ENCODE measurements at places on chromosomes 7 and 10. TPM values are rescaled to one million over a fixed set of nuclear protein-coding genes. Genes with fewer than 3 reads are reported as not detected.

Gene NPFFR1
- total RNA-seq: not detected

Gene ADARB2
- 0.27 TPM for total RNA-seq

Gene ABLIM1
- 155 TPM for total RNA-seq

Gene LLCFC1
- not detected for total RNA-seq

Gene SLC26A4
- total RNA-seq: 2.5 TPM

Gene PTPRE
- 28.4 TPM for total RNA-seq

Gene HERPUD2
- total RNA-seq: 21.9 TPM

Gene SPOCK2
- 209 TPM for total RNA-seq
